ENCODE measurements at places on chromosomes 12 and 14. TPM values are rescaled to one million over a fixed set of nuclear protein-coding genes. Genes with fewer than 3 reads are reported as not detected.

DNA sequence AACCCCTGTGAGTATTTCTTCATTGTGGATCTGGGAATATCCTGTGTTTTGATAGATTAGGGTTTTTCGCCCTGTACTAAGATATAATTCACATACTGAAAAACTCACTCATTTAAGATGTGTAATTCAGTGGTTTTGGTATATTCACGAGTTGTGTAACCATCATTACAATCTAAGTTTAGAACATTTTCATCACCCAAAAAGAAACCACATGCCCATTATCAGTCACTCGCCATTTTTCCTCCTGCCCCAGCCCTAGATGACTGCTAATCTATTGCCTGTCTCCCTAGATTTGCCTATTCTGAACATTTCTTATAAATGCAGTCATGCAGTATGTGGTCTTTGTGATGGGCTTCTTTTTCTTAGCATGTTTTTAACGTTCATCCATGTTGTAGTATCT is 67.9 kb upstream of the ATF1 start:
- DNase-seq: no peak

DNA sequence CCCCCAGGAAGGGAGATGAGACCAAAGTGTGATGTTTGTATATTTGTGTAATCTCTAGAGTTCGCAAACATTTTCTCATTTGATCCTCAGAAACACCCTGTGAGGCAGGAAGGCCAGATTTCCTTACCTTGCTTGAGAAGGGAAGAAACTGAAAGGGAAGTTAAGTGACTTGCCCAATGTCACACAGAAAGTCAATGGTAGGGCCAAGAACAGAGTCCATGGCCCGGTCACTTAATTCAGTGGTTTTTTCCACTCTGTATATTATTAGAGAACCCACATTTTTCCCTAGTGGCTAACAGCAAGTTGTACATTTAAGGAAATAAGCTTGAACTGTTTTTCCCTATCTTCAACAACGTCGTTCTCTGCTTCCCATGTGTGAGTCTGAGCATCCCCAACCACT is 25.6 kb upstream of the CHPT1 start:
- DNase-seq: no peak

GRCh38 chr14:53151523-53152183 is 1.5 kb downstream of the DDHD1 start:
- DNase-seq: peak; percentile 44

DNA sequence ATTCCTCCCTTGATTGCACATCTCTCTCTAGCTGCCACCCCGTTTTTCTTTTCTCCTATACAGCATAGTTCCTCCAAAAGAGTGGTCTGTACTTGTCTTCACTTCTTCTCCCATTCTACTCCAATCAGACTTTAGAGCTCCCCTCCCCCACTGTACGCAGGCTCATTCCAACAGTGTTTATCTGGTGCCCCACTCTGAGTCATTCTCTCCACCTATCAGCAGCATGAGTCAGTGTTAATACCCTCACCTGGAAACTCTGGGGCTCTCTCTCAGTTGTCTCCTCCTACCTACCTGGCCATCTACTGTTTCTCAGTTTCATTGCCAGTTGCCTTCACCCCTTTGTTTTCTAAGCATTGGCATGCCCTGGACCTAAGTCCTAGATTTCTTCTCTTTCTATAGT is 175.1 kb upstream of the ARHGAP5 start:
- no peak for DNase-seq

GRCh38 chr12:8823565-8824300 is 1.3 kb downstream of the A2ML1 start:
- DNase-seq: no peak

DNA sequence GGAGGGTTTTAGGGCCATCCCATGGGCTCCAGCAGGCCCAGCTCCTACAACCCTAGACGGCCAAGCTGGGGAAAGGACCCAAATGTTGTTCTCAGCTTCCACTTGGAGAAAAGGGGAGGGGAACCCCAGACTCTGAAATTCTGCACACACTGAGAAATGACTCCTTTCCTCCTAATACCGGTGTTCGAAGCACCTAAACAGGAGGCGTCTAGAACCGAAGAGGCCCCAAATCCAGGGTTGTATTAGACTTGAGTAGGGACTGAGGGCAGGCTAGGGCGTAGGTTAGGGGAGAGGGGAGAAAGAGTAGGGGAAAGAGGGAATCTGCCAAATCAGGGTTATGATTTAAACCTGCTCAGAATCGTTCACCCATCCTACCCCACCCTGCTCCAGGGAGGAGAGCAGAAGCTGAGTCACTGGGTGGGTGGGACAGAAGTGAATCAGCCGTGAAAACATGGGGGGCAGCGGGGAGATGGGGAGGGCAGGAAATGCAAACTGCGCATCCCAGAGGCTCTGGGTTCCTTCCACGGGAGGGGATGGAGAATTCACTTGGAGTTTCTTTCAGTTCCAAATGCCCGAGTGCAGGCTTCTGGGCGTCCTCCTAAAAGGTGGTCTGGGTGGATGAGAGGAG is 1.0 kb downstream of the IGFBP6 start:
- peak; percentile 47 for DNase-seq

GRCh38 chr14:95320078-95320895 is 579 bp upstream of the CLMN start:
- DNase-seq: peak; percentile 4

- no peak for DNase-seq
Observed at GRCh38 chr14:54867011-54867410, 35.6 kb downstream of the GCH1 start.

DNA sequence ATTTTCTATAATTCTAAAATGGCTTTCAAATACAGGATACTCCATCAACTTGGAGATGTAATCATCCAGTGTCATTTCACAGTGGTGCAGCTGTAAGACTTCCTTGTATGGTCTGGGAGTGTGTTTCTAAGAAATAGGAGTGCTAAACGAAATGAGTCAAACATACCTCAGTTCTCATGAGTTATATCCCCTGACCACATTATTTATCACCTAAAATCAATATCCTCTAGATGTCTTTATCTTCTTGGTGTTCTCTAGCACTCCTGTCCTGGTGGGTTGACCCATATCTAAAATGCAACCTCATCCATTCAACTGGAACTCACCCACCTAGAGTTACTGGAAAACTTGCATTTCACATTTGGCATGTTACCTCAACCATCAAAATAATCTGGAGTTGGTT is 33.2 kb downstream of the TMEM30B start:
- DNase-seq: no peak

DNA sequence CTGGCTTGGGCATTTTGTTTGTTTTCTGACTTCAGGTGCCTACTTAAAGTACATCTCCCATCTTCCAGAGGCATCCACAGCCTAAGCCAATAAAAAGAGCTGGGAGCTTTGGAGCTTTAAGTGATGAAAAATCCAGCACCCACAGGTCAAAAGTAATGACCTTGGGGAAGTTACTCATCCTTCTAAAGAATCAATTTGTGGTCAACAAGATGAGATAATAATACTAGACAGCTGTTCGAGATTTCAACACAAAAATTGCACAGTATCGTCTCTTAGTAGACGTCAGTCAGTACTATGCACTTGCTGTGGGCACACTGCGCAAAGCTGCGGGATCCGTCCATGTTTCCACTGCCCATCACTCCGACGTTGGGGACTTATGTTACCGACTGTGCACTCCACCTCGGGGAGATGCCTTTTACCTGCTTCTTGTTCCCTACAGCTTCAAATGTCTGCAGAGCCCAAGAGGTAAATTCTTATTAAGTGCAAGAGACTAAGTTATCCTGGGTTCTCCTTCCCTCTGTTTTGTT is 1.3 kb downstream of the ST8SIA1 start:
- no peak for DNase-seq

- no peak for DNase-seq
Observed at GRCh38 chr14:85487215-85487614, 42.7 kb upstream of the FLRT2 start.

GRCh38 chr12:103494734-103495468 is 867 bp downstream of the C12orf42 start:
- no peak for DNase-seq

- no peak for DNase-seq
Observed at GRCh38 chr12:768434-768833, 16.1 kb downstream of the WNK1 start.

DNA sequence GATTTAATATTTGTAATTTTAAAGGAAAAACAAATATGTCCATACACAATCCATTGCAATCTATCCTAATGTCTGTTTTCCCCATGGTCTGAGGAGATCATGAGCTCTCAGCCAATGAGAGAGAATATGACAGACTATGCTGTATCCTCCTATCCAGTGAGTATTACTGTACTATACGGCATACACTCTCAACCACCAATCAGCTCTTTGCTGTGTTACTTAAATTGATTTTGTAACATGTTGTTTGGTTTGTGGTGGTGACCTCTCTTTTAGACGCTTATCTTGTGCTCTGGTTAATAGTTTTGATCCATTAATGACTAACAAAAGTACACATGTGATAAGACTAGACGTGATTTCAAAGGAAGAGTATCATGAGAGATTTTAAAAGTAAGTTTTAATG is 231.5 kb upstream of the FOXN3 start:
- no peak for DNase-seq

- no peak for DNase-seq
Observed at GRCh38 chr12:78279567-78279966, 448.9 kb downstream of the NAV3 start.

DNA sequence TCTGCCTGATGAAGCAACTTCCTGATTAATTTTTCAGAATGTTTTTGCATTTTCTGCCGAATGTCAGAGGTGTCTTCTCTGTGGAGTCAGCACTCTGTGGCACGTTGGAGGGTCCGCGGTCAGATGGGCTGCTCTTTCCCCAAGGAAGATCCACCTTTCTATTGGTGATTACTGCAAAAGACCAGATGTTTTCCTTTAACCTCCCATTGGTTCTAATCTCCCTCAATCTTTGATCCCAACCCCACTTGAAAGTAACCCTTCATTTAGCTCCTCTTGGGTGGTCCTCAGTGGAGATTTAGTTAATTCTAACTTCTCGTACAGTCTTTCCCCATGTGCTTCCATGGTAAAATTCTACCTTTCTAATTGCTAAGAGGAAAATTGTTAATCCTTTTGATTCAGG is 397.7 kb upstream of the DDHD1 start:
- DNase-seq: no peak

- DNase-seq: peak; percentile 80
Observed at GRCh38 chr12:2795291-2796186, 769 bp downstream of the FKBP4 start.

DNA sequence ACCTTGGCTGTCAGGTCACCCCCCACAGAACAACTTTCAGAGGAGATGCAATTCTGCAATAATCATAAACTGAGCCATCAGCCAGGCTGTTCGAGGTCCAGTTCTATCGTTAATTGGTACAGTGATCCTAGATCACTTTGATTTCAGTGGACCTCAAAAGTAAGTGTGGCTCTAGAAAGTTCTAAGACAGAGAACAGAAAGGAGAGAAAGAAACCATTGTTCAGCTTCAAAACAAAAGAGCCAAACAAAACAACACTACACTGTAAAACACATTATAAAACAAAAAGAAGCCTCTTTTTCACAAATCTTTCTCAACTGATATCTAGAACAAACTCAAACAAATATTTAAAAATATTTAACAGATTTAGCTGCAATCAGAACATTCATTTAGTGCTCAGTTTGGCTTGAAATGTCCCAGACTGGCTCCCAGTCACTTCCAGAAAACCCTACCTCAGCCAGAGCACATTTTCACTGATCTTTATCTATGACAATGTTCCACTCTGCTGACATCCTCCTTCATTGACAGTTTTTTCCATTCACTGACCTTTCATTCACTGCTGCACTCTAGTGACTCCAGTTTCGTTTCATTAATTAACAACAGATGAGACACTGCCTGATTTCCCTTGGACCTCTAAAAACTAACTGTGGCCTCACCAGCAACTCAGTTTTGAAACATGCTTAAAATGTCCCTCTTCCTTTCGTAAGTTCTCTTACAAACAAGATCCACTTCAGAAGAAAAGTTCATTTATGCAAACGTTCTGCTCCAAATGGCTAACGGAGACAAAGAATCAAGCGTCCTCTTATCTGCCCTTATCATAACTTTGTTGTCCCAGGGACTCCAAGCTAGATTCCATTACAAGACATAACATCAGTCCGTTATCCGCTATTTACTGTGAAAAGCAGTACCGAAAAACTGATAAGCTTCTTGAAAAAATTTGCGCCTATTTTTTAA is 56.8 kb downstream of the DUSP16 start:
- peak; percentile 36 for DNase-seq

DNA sequence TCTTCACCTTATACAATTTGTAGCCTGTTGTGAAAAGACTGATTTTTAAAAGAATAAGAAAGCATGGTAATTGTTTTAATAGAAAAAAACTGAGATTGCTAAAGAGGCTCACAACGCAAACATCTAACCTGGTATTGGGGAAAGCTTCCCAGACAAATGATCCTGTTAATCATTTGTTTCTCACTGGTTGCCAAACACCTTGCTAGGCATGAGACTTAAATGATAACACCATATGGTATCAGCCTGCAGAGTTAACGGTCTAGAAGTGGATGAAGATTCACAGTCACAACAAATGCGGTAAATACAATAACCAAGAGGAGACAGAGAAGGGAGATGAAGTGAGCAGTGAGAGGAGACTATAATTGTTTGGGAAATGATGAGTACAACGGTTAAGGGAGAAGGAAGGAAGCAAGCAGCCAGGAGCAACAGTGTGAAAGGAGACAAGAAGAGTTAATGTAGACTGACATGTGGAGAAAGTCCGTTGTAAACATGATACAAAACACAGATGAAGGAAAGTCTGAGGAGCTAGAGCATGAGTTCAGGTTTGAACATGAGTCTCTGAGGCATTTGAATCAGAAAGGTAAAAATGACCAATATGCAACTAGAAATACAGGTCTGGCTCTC is 19.8 kb downstream of the GXYLT1 start:
- no peak for DNase-seq

DNA sequence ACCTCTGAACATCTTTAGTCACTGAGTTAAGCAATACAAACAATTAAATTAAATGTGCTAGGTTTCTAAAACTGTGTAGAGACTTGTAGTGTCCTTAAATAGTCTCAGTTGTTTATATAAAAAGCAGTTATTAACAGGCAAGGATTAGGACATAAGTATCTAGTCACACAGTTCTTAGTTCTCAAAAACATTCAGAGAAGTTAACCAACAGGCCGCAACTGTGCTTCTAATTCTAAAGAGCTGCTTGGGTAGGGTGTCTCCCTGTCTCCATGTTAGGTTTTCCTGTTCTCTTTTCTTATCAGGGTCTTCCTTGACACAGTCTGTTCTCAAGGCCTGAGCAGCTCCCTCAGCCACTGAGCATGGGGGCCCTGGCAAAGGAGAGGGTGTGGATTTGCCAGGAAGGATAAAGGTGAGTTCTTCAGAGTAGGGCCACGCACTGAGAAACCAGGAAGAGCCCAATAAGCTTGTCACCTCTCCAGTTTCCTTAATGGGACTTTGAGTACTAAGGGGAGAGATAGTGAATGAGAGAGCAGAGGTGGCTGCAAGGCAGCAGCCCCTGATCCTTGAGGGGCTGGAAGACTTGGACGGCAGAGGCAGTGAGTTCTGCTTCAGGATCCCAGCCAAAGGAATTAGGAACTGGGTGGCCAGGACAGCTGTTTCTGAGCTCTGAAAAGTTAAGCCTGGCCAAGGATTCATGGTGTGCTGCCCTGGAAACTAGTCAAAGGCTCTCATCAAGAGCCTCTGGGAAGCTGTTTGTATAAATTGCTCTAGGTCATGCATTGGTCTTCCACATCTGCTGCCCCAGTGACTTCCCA is 177.3 kb downstream of the MYRFL start:
- no peak for DNase-seq

Gene TMEM63C
- total RNA-seq: 0.89 TPM

Gene FICD
- total RNA-seq: 4.2 TPM

Gene CDC42BPB
- 2.5 TPM for total RNA-seq

Gene RNU7-1
- total RNA-seq: not detected

Gene FRMD6
- total RNA-seq: 3.9 TPM

Gene SCN8A
- total RNA-seq: 0.86 TPM

Gene MAP3K12
- total RNA-seq: 8.7 TPM

Gene SYCP3
- 0.22 TPM for total RNA-seq

Gene C12orf60
- total RNA-seq: 2.8 TPM

Gene FAM90A1
- total RNA-seq: 0.41 TPM

Gene KRT75
- total RNA-seq: not detected

Gene CCDC177
- total RNA-seq: not detected

Gene ASCL1
- total RNA-seq: not detected

Measured in activated naive CD8-positive, alpha-beta T cell treated with anti-CD3 and anti-CD28 coated beads for 36 hours (primary cell).